Inflammatory macrophage treated with lipopolysaccharide for 4 hours (primary cell): ENCODE measurements at places on chromosomes 4 and X.

GRCh38 chr4:48017108-48017571 is 568 bp downstream of the NIPAL1 start:
- peak; percentile 38 for DNase-seq

GRCh38 chrX:119017077-119017476 is 42.7 kb downstream of the LONRF3 start:
- DNase-seq = peak; percentile 58

DNA sequence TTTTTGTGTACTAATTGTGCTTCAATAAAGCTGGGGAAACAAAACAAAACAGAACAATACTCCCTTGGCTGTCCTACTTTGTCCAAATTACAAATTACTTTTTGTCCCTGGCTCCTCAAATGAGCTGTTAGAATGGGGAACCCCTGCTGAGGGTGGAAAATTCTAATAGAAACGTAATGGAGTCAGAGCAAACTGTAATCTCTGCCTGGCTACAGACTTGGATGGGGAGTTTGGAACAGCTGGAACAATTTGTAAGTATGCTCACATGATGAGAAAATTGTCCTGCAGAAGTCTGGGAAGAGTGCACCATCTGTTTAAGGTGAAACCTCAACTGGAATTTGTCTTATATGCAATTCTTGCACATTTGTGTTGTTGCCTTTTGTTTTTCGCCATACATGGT is 364.4 kb upstream of the CLNK start:
- DNase-seq = no peak

DNA sequence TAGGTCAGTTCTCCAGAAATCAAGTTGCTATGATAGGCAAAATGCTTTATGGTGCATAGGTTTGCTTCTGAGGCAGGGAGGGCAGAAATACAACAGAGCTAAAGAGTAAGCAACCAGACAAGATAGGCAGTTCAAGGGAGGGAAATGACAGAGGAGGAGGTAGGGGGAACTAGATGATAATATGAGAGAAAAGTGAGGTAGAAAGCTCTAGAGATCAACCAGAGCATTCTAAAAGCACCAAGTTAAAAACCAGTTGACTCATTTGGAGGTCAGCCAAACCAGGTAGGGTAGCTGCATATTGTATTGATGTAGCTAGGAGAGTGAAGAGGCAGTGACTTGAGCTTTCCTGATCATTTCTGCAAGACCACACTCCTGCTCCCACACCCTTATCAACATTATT is 49.0 kb upstream of the SLC16A2 start:
- no peak for DNase-seq

DNA sequence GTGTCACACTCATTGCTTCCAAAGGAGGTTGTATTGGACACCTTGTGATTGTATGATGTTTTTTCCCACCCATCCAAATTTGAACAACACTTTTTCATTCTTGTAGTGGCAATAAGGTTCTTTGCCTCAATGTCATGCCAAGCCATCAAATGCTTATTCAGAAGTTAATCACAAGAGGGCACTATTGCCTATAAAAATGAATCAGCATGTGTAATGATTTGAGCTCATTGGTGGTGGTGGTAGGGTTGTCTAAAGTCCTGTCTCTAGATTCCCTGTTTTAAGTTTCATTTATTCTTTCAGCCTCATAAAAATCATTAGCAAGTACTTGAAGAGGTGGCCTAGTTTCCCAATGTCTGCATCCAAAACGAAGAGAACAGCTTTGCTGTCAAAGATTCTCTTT is 37.0 kb downstream of the IRS4 start:
- DNase-seq = peak; percentile 9

DNA sequence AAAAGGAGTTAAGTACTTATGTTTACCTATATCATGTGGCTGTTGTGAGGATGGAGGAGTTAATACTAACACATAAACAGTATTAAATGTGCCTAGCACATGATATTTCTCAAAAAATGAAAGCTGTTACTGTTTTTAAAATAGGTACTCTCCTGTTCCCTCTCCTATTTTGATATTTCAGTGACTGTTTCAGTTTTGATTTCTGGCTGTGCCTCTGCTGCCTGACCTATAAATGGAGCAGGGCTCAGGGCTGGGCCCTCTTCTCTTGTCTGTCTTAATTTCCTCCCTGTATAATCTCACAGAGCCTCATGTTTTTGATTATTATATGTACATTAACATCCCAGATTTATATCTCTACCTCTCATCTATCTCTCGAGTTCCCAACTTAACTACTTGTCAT is 93.3 kb downstream of the UGT8 start:
- DNase-seq = no peak

DNA sequence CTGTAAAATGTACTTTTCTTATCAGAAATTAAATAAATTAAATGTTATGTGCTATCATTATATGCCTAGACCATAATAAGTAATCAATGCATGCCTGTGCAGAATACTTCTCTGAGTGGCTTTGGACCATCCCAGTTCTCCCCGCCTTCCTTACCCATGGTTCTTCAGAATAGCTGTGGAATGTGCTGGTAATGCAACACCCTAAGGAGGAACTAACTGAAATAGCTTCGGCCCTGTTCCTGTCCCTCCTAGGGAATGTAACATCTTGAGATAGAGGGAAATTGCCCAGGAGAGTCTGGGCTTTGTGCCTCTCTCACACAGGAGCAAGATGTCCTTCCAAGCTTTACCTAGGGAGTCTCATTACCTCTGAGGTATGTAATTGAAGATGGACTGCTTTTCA is 693.6 kb upstream of the HS3ST1 start:
- peak; percentile 43 for DNase-seq

DNA sequence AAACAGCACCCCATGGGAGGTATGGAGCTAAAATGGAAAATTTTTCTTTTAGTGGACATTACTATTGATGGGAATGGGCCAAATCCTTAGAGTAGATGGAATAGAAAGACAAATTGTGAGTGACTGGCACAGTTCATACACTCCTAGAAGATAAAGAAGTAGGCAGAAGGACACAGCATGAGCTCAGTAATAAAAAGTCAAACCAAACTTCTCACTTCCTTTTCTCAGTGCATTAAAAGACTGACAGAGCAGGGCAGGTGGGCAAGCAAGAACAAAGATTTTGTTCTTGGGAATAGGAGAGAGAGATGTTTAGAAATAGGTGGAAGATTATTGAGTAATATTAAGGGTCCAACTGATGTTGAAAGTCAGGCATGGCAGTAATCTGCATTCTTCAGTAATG is 132.5 kb downstream of the ATP10D start:
- no peak for DNase-seq

- no peak for DNase-seq
Observed at GRCh38 chr4:124030147-124030546, 633.6 kb downstream of the SPRY1 start.

DNA sequence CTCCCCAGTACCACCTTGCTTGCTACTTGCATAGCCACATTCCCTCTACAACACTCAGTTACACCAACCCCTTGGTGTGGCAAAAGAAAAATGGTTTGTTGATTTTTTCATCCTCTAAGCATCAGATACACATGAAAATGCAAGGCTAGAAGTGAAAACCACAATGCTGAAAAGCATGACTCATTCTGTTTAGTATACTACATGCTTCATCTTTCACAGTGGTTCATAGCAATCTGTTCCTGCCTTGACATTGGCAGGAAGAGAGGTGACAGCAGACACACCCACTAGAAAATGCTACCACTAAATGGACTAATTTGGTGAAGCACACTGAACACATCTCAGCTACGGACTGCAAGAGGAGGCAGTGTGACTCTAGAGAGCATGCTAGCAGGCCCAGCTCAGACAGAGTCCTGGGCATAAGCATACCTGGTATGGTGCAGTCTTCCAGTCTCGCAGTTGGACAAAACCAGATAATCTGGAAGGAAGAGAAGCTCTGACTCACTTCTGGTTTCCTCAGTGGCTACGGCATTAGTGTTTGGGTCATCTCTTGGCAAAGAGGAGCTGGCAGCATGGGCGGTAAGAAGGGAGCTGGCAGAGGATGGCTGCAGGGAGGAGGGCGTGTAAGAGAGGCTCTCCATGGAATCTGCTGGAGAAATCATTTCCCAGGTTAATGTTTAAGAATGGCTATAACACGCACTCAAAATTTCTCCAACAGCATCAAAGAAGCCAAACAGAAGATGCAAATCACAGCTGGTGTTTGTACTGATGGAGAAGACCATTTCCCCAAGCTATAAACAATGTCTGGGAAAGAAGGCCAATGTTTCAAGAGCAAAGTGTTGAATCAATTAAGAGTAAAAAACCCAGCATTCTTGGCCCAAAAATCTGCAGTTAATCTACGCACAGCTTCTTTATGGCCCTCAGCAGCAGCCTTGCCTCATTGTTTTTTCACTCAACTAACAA is 37.8 kb downstream of the GAB3 start:
- peak; percentile 47 for DNase-seq

GRCh38 chr4:184510401-184510800 is 36.1 kb upstream of the IRF2 start:
- DNase-seq = peak; percentile 93

GRCh38 chrX:11887175-11887574 is 129.1 kb downstream of the MSL3 start:
- DNase-seq = no peak

- no peak for DNase-seq
Observed at GRCh38 chrX:53089925-53090324, 4.0 kb upstream of the KANTR start.

DNA sequence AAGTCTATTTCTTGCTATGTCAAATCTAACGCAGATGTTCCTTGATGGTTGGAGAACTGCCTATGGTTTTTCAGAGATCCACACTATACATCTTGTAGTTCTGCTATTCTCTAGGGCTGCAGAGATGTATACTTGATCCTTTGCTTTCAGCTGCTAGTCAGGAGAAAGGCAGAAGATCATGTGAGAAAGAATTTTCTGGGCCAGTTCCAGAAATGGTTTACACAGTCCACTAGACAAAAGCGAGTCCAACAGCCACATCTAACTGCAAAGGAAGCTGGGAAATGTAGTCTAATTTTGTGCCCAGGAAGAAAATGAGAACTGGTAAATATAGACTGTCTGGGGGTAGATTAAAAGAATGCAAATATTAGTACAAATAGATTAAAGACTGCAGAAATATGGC is 394.3 kb upstream of the SLIT2 start:
- DNase-seq = no peak

- DNase-seq = no peak
Observed at GRCh38 chrX:134236626-134237614, at the start of gene CCDC160. Gene CCDC160, plus strand, starts transcription at chrX:134237182. Its CDS starts 7,619 bp downstream, at chrX:134244801.

DNA sequence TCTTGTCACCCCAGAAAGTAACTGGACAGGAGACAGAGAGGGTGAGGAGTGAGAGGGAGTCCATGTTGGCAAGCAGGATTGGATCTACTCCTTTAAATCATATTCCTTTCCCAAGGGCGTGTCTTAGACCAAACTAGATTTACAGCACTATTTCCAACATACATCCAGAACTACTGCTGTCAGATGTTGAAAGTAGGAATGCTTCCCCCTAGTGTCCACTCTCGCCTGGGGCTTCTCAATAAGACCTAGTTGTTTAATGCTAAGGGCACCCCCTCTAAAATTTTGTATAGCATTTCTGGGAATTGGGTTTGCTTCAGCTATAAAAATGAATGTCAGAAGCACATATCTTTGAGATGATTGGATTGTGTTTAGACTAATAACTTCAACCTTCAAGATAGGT is 13.3 kb downstream of the OFD1 start:
- peak; percentile 46 for DNase-seq

GRCh38 chr4:148443512-148444295 is 1.5 kb upstream of the NR3C2 start:
- DNase-seq = no peak

DNA sequence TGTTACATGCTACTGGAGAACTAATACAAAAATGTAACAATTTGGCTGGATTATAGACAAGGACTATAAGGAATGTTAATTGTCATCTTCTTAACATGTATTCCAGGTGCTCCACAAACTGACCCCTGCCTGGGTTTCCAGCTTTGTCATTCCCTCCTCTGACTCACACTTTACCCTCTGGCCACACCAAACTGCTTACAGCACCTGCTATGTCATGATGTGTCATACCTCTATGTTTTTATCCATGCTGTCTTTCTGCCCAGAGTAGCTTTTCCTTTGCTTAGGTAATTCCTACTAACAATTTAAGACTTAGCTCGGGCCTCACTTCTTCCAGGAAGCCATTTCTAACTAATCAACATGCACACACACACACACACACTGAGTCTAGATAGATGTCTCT is 14.0 kb upstream of the SHROOM4 start:
- no peak for DNase-seq

GRCh38 chr4:5757091-5757490 is 46.1 kb downstream of the EVC start:
- no peak for DNase-seq

DNA sequence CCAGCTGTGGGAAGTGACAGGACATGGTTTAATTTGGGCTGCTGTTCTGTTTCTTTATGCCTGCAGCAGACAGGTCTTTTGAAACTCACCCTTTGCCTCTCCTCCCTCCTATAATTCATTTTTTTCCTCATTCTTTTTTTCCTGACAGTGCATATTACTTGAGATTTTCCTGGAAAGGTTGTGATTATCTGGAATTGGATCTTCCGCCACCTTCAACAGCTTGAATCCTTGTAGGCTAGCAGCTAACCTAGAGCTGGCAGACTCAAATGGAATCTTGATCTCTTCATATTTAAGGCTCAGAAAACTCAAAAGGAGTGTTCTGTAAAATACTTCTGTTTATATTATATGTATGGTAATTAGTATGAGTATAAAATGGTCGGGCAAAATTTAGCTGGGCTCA is 49.3 kb upstream of the CLCN4 start:
- DNase-seq = no peak

- DNase-seq = no peak
Observed at GRCh38 chr4:19366916-19367315, 884.8 kb upstream of the SLIT2 start.

DNA sequence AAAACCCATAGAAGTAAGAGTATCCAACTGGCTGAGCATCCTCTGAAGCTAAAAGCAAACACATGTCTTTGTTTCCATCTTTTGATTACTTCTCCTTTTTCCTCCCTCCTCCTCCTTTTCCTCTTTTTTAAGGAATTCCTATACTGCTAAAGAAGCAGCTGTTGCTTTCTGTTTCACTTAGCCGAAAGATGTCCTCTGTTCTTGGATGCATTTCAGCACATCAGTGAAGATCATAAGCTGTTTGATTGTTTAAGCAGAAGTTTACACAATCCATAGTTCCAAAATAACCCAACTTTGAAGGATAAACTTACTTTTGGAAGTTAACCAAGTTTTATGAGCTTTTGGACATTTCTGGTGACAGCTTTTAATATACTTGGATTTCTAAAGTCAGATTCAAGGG is 55.1 kb upstream of the TNIP3 start:
- DNase-seq = no peak

DNA sequence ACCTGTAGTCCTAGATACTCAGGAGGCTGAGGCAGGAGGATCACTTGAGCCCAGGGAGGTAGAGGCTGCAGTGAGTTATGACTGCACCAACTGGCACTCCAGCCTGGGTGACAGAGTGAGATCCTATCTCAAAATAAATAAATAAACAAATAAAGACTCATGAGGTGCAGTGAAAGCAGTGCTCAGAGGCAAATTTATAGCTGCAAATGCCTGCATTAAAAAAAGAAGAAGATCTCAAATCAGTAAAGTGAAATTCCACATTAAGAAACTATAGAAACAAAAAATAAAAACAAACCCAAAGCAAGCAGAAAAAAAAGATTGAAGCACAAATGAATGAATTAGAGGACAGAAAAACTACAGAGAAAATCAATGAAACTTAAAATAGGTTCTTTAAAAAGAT is 22.5 kb upstream of the HSD17B13 start:
- no peak for DNase-seq

GRCh38 chrX:27953171-27953570 is 28.1 kb downstream of the DCAF8L1 start:
- DNase-seq = peak; percentile 8
